ENCODE measurements at places on chromosomes 13 and 19.

DNA sequence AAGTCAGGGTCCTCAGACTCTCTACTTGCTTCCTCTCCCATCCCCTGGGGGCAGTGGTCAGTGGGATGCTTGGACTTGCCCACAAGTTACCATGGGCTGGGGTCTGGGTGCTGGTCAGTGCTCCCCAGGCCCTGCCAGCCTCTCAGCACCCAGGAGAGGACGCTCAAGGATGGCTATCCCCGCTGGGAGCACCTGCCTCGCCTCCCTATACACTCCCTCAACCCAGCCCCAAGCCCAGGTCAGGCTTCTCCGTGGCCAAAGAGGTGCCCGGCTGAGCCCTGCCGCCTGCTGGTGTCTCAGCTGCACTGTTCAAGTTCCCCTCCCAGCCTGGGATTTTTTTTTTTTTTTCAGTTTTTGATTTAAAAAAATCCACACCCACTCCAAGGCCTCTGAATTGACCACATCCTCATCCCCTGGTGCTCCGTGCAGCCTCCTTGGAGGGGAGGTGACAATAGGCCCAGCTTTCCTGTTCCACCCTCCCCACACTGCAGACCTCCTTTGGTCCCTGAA lies 10.8 kb downstream of the F2RL3 start:
- no peak for DNase-seq

DNA sequence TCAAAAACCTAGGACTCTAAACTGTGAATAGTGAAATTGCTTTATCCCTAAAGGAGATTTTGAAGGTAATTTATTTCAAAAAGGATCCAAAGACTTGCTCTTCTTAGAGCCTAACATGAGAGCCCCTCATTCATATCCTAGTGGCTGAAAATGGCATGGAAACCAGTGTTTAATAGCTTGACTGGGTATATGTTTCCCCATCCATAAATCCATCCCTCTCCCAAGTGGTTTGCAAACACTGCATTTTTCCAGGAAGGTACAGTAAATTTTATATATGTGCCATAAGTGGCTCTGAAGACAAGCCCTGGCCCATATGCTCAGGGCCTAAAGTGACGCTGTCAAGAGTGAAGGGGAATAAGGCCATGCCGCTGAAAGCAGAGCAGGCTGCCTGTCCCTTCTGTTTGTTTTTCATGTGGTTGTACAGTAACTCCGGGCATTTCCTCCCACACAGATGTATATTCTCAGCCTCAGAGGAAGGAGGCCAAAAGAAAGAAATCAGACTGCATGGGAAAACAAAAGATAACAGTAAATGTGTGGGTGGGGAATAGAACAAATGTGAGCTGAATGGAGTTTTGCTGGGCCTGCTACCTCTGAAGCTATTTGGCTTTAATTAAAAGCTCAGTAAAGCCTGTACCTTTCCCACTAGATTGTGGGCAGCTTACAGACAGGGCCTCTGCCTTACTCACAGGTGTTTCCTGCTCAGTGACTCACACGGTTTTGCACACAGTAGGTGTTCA lies 181.9 kb downstream of the PCDH9 start:
- DNase-seq, result no peak

DNA sequence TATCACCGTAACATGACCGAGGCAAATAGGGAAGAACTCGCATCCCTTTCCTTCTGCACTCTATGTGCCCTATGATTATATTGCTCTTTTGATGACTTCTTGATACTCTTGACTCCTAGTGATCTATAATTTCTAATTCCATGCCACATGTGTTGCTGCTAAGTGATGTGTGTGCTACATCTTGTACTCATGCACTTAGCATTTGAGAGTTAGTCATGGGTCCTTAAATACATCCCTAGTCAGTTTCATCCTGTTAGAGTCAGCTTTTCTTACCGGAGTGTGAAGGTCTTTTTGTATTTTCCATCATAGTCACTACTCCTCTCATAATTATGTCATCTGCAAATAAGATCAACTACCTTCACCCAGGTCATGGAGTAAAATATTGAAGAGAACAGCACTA lies 30.2 kb downstream of the RXFP2 start:
- DNase-seq, result no peak

DNA sequence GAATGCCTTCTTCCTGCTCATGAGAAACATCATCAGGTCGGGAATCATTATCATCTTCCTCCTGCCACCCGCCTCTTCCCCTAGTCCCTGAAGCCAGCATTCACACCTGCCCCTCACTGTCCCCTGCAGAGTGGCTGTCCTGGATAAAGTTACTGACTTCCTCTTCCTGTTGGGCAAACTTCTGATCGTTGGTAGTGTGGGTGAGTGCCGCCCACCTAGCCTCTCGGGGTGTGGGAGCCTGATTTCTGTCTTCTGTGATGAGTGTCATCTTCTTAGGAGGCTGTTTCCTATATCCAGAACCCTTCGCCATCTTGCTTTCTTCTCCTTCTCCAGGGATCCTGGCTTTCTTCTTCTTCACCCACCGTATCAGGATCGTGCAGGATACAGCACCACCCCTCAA lies 12.5 kb downstream of the SLC44A2 start:
- DNase-seq, result no peak

GRCh38 chr13:39670445-39670844 lies 15.0 kb downstream of the COG6 start:
- DNase-seq, result no peak

GRCh38 chr19:47507924-47508553 lies 6.8 kb downstream of the NAPA start:
- DNase-seq, result no peak

Measured in stimulated activated CD4-positive, alpha-beta T cell treated with anti-CD3 and anti-CD28 coated beads, Interleukin-12 subunit alpha, Interleukin-12 subunit beta, amount 100 ng/mL, for 24 hours (primary cell).